ENCODE measurements at places on chromosomes 7 and 10.

DNA sequence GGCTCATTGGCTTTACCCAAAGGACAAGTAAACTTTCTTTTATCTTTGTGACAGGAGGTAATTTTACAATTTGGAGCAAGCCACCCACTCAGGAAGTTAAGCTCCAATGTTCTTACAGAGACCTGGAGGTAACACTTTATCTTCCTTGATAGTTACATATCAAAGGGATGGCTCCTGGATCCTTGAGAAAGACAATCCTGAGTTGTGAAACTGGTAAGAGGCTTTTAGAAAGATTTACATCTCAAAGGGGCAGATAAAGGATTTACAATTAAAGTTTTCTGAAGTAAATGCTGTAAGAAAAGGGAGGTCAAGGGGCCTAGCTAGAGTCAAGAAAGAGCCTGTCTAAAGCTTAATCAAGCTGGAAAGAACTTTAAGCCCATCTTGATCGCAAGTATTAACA, 124.4 kb upstream of the ZNF804B start:
- no peak for DNase-seq

DNA sequence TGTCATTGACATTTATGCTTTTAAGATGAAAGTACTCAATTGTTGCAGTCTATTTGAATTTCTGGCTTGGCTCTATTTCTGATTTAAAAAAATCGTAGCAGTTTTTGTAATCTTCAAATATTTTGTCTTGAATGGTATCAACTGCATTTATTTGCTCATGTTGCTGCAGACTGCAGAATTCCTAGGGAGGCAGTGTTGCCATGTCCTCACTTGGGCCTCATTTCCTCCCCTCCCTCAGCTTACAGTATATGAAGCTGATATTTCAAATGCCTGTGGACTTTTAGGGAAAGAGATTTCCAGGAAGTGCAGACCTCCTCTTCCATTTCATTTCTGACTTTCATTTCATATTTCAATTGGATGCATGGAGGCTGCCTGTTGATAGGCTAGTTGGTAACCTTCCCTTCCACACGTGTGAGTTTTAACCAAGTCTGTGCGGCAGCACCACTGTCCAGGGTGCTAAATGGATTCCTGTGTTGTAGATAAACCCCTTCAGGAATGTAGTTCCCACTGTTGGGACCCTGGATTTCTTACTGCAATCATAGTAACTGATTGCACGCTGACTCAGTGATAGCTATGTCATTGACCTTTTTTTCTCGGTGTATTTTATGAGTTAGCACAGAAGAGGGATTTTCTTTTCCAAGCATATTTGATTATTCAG, 17.5 kb downstream of the VPS50 start:
- DNase-seq: no peak

DNA sequence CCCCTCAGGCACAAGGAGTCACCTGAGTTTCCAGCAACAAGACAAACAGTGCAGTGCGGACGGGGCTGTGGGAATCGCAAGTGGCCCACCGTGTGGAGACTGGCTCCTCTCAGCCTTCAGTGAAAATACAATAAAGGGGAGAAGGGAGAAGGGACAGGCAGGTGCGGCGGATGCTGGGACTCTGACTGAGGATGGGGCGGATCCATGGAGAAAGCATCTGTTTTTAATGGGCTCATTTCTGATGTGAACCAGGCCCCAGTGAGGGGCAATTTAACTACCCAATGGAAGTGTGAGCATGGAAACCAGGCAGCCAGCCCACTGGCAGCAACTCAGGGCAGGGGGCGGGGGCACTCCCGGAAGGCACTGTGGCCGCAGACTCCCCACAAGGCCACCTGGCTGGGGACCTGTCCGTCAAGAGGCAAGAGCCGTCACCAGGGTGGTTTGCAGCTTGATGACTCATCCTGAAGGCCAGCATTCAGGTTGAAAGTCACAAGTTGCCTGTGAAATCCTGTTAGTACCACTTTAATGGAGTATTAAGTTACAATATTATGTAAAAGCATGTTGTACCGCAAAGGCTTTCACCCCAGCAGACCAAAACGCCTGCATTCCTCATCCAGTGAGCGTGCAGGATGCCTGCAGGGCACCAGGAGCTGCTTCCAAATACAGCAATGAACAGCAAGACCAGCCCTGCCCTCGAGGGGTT, 476.4 kb downstream of the PTPRN2 start:
- no peak for DNase-seq

GRCh38 chr7:40800771-40801170, 666.0 kb downstream of the SUGCT start:
- DNase-seq: no peak

GRCh38 chr10:61845196-61845949, 56.1 kb upstream of the ARID5B start:
- no peak for DNase-seq

All from right renal pelvis (tissue), 4 donors.